Kidney (tissue), 22 donors: ENCODE measurements at places on chromosomes 2 and 18. TPM values are rescaled to one million over a fixed set of nuclear protein-coding genes. Genes with fewer than 3 reads are reported as not detected.
A peak's percentile ranks its signal among the peaks of the same experiment; 100 is the strongest.

Gene REG3A
- total RNA-seq = not detected

Gene YIPF4
- 48.6 TPM for total RNA-seq

Gene COL4A4
- total RNA-seq = 53.3 TPM

Gene MC4R
- total RNA-seq = 0.19 TPM

Gene DLX2
- total RNA-seq = not detected

Gene DES
- total RNA-seq = 74.2 TPM

Gene IL18RAP
- 2.0 TPM for total RNA-seq

Gene RNASEH1
- 21.1 TPM for total RNA-seq

Gene CHST9
- total RNA-seq = 9.8 TPM

Gene LIMS1
- total RNA-seq = 65.1 TPM

Gene SCN9A
- total RNA-seq = 5.3 TPM

Gene C2orf78
- not detected for total RNA-seq

Gene AQP12B
- total RNA-seq = not detected

Gene L3MBTL4
- total RNA-seq = 15.2 TPM

Gene MAP4K4
- 62.8 TPM for total RNA-seq

Gene INPP5D
- total RNA-seq = 29.6 TPM

Gene CROCC2
- total RNA-seq = 0.13 TPM

Gene GLI2
- 3.7 TPM for total RNA-seq

Gene CDH20
- total RNA-seq = 0.16 TPM

Gene SNORC
- total RNA-seq = 2.7 TPM

- no peaks in the 10 kb centered on the region for H3K4me1 ChIP-seq
- no peak overlapping the region for H3K4me3 ChIP-seq
- no peak overlapping the region for H3K27ac ChIP-seq
- DNase-seq = no peak
These were observed 15.3 kb upstream of the TXNDC2 start for GRCh38 chr18:9870431-9871008.

DNA sequence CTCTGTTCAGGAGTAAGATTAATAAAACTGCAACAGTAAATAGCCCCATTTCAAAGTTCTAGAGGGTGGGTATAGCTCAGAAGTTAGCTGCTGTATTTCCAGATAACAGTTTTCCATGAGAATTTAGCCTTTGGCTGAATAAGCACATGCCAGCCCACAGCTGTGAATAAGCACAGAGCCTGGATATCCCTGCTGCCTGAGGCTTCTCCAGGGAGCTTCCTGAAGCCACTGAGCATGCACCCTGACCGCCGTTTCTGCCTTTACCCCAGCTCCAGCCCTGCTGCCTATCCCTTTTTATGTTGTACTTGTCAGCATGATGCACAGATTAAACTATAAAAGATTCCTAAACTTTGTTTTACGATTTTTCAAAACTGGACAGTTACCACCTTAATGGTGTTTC, 85.3 kb downstream of the FEZ2 start:
- H3K27ac ChIP-seq = no peak overlapping the region
- H3K4me3 ChIP-seq = no peak overlapping the region
- peaks cover 6% of the 10 kb centered on the region for H3K36me3 ChIP-seq
- no peaks in the 10 kb centered on the region for H3K4me1 ChIP-seq
- H3K27me3 ChIP-seq = no peaks in the 10 kb centered on the region

- no peak overlapping the region for H3K4me3 ChIP-seq
- H3K27me3 ChIP-seq = no peaks in the 10 kb centered on the region
- H3K27ac ChIP-seq = no peak overlapping the region
- no peaks in the 10 kb centered on the region for H3K4me1 ChIP-seq
- no peaks in the 10 kb centered on the region for H3K36me3 ChIP-seq
These were observed 130.5 kb downstream of the ZNF516 start for GRCh38 chr18:76364282-76365259.

- no peak overlapping the region for H3K27ac ChIP-seq
- H3K36me3 ChIP-seq = no peaks in the 10 kb centered on the region
- H3K27me3 ChIP-seq = no peaks in the 10 kb centered on the region
- no peaks in the 10 kb centered on the region for H3K4me1 ChIP-seq
These were observed 42.8 kb upstream of the SGPP2 start for GRCh38 chr2:222381566-222381965.

- no peaks in the 10 kb centered on the region for H3K36me3 ChIP-seq
- no peaks in the 10 kb centered on the region for H3K4me1 ChIP-seq
- H3K4me3 ChIP-seq = no peak overlapping the region
These were observed 115.7 kb downstream of the MYCN start for GRCh38 chr2:16055848-16056580.

DNA sequence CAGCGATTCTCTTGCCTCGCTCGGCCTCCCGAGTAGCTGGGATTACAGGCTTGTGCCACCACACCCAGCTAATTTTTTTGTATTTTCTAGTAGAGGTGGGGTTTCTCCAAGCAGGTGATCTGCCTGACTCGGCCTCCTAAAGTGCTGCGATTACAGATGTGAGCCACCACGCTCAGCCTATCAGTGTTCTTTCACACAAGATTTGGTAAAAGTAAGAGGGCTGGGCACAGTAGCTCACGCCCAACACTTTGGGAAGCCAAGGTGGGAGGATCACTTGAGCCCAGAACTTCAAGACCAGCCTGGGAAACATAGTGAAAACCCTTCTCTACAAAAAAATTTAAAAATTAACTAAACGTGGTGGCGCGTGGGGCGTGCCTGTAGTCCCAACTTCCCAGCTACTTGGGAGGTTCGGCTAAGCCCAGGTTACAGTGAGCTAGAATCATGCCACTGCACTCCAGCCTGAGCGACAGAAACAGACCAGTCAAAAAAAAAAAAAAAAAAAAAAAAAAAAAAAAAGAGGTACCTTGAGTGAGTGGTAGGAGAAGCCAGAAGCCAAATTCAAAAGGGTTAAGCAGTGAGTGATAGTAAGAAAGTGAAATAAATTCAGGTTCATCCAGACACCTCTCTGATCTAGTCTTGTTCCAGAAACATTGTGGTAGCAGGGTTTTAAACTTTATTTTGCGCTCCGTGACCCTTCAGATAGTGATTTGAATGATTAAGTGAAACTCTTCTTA, 981 bp downstream of the MRPL53 start:
- H3K27me3 ChIP-seq = no peaks in the 10 kb centered on the region
- peak; percentile 32 for DNase-seq
- H3K4me1 ChIP-seq = no peaks in the 10 kb centered on the region
- no peaks in the 10 kb centered on the region for H3K36me3 ChIP-seq

DNA sequence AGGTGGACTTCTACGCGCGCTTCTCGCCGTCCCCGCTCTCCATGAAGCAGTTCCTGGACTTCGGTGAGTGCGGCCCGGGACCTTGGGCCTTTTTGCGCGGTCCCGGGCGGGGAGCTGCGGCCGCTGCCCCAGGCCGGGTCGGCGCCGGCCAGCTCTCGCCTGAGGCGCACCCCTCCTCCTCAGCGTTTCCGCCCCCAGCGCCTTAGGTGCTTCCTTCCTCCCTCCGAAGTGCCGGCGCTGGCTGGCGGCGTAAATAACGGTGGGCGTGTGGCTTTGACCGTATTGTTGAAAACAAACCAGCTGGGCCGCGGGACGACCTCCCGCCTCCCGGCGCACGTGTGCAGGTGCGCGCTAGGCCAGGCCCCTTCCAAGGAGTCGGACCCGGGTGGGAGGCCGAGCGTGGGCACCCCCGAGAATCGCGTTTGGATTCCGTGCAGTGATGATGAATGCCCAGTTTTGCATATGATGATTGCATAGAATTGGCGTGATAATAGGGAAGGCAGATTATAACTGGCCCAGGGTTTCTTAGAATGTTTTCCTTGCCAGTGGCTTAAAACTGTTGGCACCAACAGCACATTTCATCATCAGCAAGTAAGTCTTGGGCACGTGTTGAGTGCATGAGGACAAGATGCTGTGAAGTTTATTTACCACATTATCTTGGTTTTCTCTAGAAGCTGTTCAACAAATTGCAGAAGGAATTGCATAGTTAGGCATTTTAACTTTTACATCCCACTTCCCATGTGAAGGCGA, 569 bp downstream of the PDK1 start:
- peak; percentile 62 for DNase-seq
- H3K4me3 ChIP-seq = peak overlapping the region; percentile 70
- no peaks in the 10 kb centered on the region for H3K27me3 ChIP-seq
- H3K36me3 ChIP-seq = no peaks in the 10 kb centered on the region
- peak overlapping the region; percentile 76 for H3K27ac ChIP-seq

DNA sequence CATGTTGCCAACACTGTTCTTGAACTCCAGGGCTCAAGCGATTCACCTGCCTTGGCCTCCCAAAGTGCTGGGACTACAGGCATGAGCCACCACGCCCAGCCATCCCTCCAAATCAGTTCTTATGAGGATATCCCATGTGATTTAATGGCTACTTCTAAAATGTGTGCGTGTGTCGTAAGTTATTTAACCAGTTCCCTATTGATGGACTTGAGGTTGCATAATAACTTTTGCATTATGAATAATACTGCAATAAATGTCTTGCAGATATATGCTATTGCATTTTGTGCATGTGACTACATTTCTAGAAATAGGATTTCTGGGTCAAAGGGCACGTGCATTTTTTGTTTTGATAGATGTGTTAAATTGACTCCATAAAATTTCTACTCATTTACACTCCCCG, 19.0 kb downstream of the DIPK1C start:
- no peak for DNase-seq
- H3K4me1 ChIP-seq = no peaks in the 10 kb centered on the region

GRCh38 chr2:214203744-214204289, 207.0 kb upstream of the VWC2L start:
- H3K27ac ChIP-seq = no peak overlapping the region
- H3K4me3 ChIP-seq = no peak overlapping the region
- H3K4me1 ChIP-seq = no peaks in the 10 kb centered on the region
- H3K36me3 ChIP-seq = no peaks in the 10 kb centered on the region
- no peak for DNase-seq
- H3K27me3 ChIP-seq = no peaks in the 10 kb centered on the region

GRCh38 chr2:177171418-177171865, 41.2 kb upstream of the HNRNPA3 start:
- DNase-seq = no peak
- no peak overlapping the region for H3K27ac ChIP-seq
- H3K4me3 ChIP-seq = no peak overlapping the region
- no peaks in the 10 kb centered on the region for H3K27me3 ChIP-seq
- H3K36me3 ChIP-seq = no peaks in the 10 kb centered on the region
- peaks cover 12% of the 10 kb centered on the region for H3K4me1 ChIP-seq

GRCh38 chr2:64063454-64063853, 44.2 kb upstream of the VPS54 start:
- no peaks in the 10 kb centered on the region for H3K4me1 ChIP-seq
- DNase-seq = no peak
- H3K27me3 ChIP-seq = no peaks in the 10 kb centered on the region
- no peak overlapping the region for H3K27ac ChIP-seq
- H3K4me3 ChIP-seq = no peak overlapping the region

GRCh38 chr2:62578803-62579640, 73.0 kb upstream of the TMEM17 start:
- no peak for DNase-seq
- H3K27me3 ChIP-seq = no peaks in the 10 kb centered on the region
- no peak overlapping the region for H3K27ac ChIP-seq
- no peaks in the 10 kb centered on the region for H3K36me3 ChIP-seq
- no peak overlapping the region for H3K4me3 ChIP-seq

DNA sequence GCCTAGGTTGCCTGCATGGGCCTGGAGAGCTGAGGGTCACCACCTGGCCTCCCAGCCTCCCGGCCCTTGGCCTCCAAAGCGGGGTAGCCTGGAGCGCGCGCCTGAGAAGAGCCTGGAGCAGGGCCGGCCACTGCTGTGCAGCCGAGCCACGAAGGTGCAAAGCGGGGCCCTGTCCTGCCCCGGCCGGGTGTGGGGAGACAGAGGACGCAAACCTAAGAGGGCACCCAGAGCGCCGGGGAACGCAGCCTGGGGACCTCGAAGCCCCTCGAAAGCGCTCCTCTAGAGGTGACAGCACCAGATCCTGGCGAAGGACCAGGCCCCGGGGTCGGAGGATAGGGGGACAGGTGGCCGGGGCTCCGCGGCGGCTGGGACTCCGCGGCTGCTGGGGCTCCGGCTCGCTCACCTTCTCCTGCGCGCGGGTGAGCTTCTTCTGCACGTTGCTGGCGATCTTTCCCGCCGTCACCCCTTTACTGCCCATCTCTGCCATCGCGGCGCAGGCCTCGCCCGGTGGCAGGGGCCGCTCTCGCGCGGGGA, 430 bp downstream of the BIN1 start:
- H3K27me3 ChIP-seq = no peaks in the 10 kb centered on the region
- H3K4me1 ChIP-seq = no peaks in the 10 kb centered on the region
- peak overlapping the region; percentile 67 for H3K4me3 ChIP-seq
- no peak for DNase-seq

- no peak overlapping the region for H3K4me3 ChIP-seq
- H3K27me3 ChIP-seq = no peaks in the 10 kb centered on the region
- no peak overlapping the region for H3K27ac ChIP-seq
- no peaks in the 10 kb centered on the region for H3K36me3 ChIP-seq
- no peaks in the 10 kb centered on the region for H3K4me1 ChIP-seq
- peak; percentile 55 for DNase-seq
These were observed 439.2 kb downstream of the SETBP1 start for GRCh38 chr18:45119876-45120275.

GRCh38 chr2:49755777-49756176, 601.5 kb upstream of the FSHR start:
- no peaks in the 10 kb centered on the region for H3K4me1 ChIP-seq
- no peaks in the 10 kb centered on the region for H3K27me3 ChIP-seq
- H3K4me3 ChIP-seq = no peak overlapping the region
- no peak overlapping the region for H3K27ac ChIP-seq
- H3K36me3 ChIP-seq = no peaks in the 10 kb centered on the region
- DNase-seq = no peak

GRCh38 chr2:196205011-196205766, 33.8 kb upstream of the STK17B start:
- H3K27ac ChIP-seq = no peak overlapping the region
- H3K4me1 ChIP-seq = no peaks in the 10 kb centered on the region
- no peaks in the 10 kb centered on the region for H3K27me3 ChIP-seq
- no peak for DNase-seq

DNA sequence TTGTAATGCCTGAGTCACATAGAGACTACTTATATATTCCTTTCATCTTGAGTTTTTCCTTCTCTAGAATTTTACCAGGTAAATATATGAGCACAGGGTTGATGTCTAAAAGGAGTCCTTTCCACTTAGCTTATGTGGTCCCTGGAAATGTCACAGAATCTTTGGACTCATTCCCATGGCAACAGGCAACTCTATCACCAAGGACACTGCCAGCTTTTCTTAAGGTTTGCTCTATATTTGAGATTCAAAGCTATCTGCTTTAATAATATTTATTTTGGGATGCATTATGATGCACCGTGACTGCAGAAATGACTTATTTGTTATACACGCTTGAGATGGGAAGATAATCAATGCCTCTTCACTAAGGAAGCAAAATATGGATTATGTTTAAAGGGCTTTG, 363.0 kb downstream of the PLCL1 start:
- H3K4me3 ChIP-seq = no peak overlapping the region
- no peaks in the 10 kb centered on the region for H3K4me1 ChIP-seq
- DNase-seq = no peak
- H3K36me3 ChIP-seq = no peaks in the 10 kb centered on the region

GRCh38 chr2:2324565-2325101, 6.4 kb downstream of the MYT1L start:
- H3K27me3 ChIP-seq = no peaks in the 10 kb centered on the region
- DNase-seq = no peak
- no peaks in the 10 kb centered on the region for H3K36me3 ChIP-seq
- H3K4me3 ChIP-seq = no peak overlapping the region
- no peak overlapping the region for H3K27ac ChIP-seq
- no peaks in the 10 kb centered on the region for H3K4me1 ChIP-seq

- no peak overlapping the region for H3K27ac ChIP-seq
- no peak for DNase-seq
- H3K36me3 ChIP-seq = no peaks in the 10 kb centered on the region
These were observed 261.5 kb downstream of the MYCN start for GRCh38 chr2:16201848-16202247.
